ENCODE measurements at places on chromosomes 5 and 9. TPM values are rescaled to one million over a fixed set of nuclear protein-coding genes. Genes with fewer than 3 reads are reported as not detected.

The STPG3 gene
- total RNA-seq: not detected

The CTXN3 gene
- not detected for total RNA-seq

The RCL1 gene
- 19.7 TPM for total RNA-seq

The ANKRD18A gene
- 13.0 TPM for total RNA-seq

All from thyroid gland (tissue), 4 donors.